Fibroblast of upper back skin (primary cell): ENCODE measurements at places on chromosomes 7 and 10.
A peak's percentile ranks its signal among the peaks of the same experiment; 100 is the strongest.

- no peak for DNase-seq
Measured at GRCh38 chr7:30270921-30271320, 13.5 kb upstream of the ZNRF2 start.

- DNase-seq, result no peak
Measured at GRCh38 chr10:93067443-93068365, 6.0 kb upstream of the CYP26A1 start.

DNA sequence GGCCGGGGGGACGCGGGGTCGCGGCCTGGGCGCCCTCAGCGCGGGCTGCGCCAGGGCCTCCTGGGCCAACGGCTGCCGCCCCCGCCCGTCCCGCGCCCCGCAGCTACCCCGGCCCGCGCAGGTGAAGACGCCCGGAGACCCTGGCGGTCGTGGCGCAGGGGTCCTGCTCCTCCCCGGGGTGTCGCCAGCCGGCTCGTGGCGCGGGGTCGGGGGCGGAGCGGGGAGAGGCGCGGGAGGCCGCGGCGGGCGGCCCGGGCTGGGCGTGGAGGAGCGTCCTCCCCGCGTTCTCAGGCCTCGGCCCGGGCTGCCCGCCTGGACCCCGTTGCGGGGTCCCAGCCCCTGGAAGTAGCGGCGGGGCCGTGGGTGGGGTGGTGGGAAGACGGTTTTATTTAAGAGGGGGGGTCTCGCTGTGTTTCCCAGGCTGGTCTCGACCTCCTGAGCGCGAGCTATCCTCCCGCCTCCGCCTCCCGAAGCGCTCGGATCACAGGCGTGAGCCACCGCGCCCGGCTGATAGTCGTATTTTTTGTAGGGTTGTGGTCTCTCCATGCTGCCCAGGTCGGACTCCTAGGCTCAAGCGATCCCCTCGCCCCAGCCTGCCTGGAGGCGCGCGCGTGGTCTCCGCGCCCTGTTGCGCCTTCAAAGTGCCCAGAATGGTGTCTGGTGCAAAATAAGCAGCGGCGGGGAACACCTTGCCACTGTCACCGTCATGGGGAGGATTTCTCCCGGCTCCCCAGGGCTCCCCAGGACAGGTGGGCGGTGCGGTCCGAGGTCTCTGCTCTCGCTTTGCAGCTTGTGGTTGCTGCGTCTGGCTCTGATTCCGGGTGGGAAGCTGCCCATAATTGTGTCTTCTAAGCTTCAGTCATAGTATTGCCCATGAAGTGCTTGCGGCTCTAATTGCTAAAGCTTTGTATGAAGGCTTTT is 15.3 kb upstream of the SUN1 start:
- no peak for DNase-seq

GRCh38 chr10:31574577-31574976 is 255.6 kb downstream of the ZEB1 start:
- DNase-seq, result no peak

- DNase-seq, result no peak
Measured at GRCh38 chr7:117347962-117348672, 25.3 kb upstream of the WNT2 start.

DNA sequence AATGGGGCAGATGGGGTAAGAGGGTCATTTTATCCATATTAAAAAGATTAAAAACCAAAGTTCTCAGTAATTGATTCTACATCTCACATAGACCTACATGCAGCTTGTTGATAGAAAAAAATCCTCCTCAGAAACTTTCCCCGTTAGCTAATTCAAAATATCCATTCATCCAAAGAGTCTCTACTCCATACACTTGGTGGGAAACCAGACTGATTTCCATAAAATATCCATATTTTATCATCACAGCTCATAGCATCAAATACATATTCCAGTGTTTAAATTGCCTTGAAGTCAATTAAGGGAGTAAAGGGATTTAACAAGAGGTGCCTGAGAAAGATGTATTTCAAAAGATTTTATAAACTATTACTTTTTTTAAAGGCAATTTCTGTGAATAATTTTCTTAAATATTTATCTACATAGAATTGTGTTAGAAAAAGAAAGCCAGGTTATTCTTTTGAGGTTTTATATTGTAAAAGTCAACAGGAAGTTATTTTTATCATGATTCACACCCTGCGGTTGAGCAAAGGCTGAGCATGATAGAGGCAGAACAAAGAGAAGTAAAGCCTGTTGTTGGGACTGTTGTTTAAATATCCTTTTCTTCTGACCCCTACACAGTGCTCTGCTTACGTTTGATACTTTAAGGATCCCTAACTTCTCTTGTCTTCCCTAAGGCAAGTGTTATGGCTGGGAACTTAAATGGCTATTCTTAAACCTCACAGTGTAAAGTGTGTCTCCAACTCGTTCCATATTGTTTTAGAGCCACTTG is 266.7 kb downstream of the PRKG1 start:
- DNase-seq, result no peak

- no peak for DNase-seq
Measured at GRCh38 chr7:33299425-33299824, 170.1 kb downstream of the BBS9 start.

DNA sequence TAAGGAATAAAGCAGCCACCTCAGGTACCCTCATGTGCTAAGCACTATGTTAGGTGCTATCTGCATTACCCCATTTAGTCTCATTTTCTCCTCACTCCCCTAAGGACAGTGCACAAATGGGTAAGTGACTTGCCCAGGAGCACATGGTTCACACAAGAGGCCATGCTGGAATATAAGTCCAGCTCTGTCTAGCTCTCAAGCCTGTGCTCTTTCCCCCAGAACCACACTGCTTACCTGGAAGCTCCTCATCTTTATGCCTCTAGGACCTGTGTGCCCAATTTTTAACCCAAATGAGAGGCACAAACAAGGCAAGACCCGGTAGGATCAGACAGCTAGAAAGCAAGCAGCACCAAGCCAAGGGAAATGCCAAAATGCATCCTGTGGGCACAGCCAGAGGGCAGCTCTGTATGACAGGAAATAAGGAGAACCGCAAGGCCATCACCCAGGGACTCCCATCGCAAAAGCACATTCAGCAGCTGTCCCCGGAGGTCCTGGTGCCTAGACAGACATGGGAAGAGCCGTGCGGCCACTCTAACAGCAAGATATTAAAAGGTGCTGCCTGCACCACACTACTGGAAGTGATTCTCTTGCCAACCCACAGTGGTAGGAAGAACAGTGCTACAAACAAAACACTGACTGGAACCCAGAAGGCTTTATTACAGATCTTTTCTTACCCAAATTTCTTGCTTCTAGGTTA is 88.1 kb downstream of the GSAP start:
- DNase-seq, result no peak

GRCh38 chr10:46232084-46232483 is 54.7 kb upstream of the ANTXRL start:
- DNase-seq, result no peak

GRCh38 chr10:75283078-75283670 is 47.4 kb upstream of the COMTD1 start:
- peak; percentile 40 for DNase-seq

DNA sequence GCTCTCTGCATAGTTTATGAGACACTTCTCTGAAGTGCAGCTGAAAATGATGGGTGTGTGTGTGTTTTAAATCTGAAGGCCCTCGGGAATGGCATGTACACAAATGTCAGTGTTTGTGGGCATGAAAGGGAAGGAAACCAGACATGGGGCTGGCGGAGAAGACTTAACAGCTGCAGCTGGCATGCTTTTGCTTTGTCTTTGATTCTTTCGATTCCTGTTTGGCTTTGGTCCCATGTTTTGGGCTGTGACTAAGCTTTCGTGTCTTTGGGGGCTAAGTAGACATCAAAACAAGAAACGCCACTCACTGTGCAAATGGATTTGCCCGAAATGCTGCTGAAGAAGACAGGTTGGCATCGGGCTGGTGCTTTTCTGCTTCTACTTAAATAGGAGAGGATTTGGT is 179.3 kb downstream of the PFKFB3 start:
- DNase-seq, result peak; percentile 68

- DNase-seq, result no peak
Measured at GRCh38 chr10:24505759-24506158, 217.9 kb downstream of the ARHGAP21 start.

- DNase-seq, result no peak
Measured at GRCh38 chr10:100339236-100339635, 7.8 kb upstream of the SCD start.

GRCh38 chr10:99484626-99485581 is 47.8 kb upstream of the NKX2-3 start:
- DNase-seq, result no peak

DNA sequence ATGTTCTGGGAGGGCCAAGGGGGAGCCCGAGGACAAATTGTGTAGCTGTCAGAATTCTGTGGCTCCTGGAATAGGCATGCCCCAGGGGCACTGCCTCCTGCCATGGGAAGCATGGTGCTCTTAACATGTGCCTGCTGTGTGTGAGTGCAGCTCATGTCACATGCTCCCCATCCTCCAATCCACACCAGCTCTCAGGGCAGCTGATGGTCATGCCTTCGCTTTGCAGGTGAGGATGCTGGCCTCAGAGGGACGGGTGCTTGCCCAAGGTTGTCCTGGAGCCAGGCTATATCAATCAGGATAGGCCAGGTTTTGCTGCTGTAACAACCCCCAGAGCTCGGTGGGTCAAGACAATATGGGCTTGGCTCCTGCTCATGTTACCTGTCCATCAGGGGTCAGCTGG is 303.4 kb downstream of the RPS24 start:
- no peak for DNase-seq

GRCh38 chr10:76336213-76336963 is 905.0 kb downstream of the LRMDA start:
- DNase-seq, result peak; percentile 19

- DNase-seq, result no peak
Measured at GRCh38 chr7:101674439-101674838, 45.3 kb upstream of the MYL10 start.

DNA sequence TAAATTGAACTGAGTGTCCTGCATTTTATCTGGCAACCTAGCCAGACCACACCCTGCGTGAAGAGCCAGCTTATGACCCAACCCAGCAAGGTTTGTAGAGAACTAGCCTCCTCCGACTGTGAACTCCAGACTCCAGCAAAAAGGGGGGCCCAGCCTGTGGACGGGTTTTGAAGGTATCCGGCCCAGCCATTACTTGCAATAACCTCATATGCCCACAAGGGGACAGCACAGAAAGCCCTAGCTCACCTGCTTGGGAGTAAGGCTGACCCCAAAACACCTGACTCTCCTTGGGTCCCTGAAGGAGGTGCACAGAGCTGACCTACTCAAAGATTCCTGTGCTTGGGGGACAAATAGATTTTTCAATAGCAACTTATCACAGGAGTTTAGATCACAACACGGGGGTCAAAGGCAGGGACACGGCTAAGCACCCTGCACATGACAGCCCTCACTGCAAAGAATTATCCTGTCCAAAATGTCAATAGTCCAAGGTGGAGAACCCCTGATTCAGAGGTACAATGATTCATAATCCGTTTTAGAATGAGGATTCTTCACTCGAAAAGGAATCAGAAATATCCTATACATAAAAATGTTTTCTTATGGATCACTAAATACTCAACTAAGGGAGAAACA is 4.6 kb downstream of the TRPV6 start:
- DNase-seq, result no peak

DNA sequence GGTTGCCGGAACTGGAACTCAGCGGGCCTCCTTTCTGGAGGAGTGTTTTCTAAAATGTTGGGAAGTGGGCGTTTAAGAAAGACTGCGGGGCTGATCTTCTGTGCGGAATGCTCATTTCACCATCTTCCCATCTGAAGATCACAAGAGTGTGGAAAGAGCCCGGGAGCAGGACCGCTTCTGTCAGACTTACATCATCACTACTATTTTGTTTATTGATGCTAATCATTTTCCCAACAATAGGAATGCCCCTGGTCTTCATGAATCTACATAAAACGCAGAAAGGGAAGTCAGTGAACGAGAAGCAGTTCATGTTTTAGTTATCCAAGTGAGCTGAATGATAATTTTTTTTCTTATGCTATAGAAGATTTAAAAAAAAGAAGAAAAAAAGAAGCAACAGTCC is 447.8 kb upstream of the MKI67 start:
- DNase-seq, result peak; percentile 17
